ENCODE measurements at places on chromosomes 3 and 15. TPM values are rescaled to one million over a fixed set of nuclear protein-coding genes. Genes with fewer than 3 reads are reported as not detected.

The ABHD10 gene
- 42.4 TPM for total RNA-seq

The IGSF10 gene
- total RNA-seq, result 1.9 TPM

The WNT7A gene
- under 0.01 TPM for total RNA-seq

The DAZL gene
- total RNA-seq, result 0.19 TPM

GRCh38 chr3:106825962-106826605, 551.2 kb upstream of the CCDC54 start:
- no peak for DNase-seq
- H3K27ac ChIP-seq, result no peak overlapping the region
- no peaks in the 10 kb centered on the region for H3K36me3 ChIP-seq
- no peaks in the 10 kb centered on the region for H3K27me3 ChIP-seq

- no peak for DNase-seq
- H3K4me1 ChIP-seq, result no peaks in the 10 kb centered on the region
- H3K27me3 ChIP-seq, result peaks cover 15% of the 10 kb centered on the region
- no peaks in the 10 kb centered on the region for H3K36me3 ChIP-seq
These were observed 47.2 kb upstream of the SLC41A3 start for GRCh38 chr3:126130981-126131745.

DNA sequence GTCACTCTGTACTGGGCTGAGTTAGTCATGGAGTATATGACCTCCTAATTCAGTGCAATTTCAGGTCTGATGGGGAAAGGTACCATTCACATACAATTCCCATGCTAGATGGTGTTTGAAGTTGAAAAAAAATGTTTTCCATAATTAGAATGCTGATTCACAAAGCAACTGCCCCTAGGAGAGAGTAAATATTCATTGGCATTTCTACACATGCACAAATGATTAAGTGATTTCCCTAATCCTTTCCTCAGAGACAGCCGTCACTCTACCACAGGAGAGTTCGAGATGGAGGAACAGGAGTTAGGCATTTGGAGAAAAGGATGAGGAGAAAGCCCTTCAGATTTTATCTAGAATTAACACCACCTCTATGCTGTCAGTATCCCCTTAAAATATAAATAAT, 32.5 kb downstream of the GADL1 start:
- DNase-seq, result no peak
- no peak overlapping the region for H3K4me3 ChIP-seq
- H3K27me3 ChIP-seq, result no peaks in the 10 kb centered on the region

DNA sequence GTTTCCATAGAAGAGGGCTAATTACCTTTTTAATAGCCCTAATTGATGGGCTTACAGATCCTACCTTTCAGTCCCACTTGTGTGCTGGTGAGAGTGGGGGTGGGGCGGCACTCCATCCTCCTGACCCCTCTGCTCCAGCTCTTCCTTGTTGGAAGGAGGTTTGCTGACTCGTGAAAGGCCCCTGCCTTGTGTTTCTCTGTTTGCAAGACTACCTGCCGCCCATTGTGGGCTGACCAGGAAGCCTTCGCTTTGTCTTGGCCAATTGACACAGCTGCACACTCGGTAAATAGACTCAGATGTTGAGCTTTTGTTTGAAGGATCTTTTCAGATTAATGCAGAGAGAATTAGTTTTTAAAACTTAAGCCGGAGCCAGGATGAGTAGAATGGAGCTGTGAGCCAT, 197.3 kb upstream of the HES1 start:
- no peak overlapping the region for H3K27ac ChIP-seq
- no peaks in the 10 kb centered on the region for H3K27me3 ChIP-seq
- DNase-seq, result no peak
- H3K4me3 ChIP-seq, result no peak overlapping the region
- no peaks in the 10 kb centered on the region for H3K36me3 ChIP-seq
- H3K4me1 ChIP-seq, result no peaks in the 10 kb centered on the region

DNA sequence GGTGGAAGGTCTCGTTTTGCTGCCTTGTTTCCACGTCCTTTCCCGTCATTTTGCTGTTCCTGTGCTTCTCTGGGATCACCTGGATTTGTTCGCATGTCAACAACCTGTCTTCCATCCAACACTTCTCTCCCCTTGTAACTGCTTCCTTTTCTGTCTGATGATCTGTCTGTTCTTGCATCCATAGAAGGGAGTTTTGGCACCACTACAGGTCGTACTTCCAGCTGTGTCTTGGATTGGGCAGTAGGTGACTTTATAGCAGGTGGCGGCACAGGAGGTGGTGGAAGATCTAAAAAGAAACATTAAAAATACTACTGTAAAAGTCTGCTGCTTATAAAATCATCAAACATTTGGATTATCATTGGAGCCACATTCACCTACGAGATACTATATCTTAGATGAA, 1161.0 kb downstream of the ROBO1 start:
- H3K36me3 ChIP-seq, result no peaks in the 10 kb centered on the region
- no peak overlapping the region for H3K4me3 ChIP-seq
- H3K27me3 ChIP-seq, result no peaks in the 10 kb centered on the region
- H3K27ac ChIP-seq, result no peak overlapping the region
- DNase-seq, result no peak
- H3K4me1 ChIP-seq, result no peaks in the 10 kb centered on the region

GRCh38 chr15:80950291-80951078, 39.1 kb downstream of the MESD start:
- no peaks in the 10 kb centered on the region for H3K27me3 ChIP-seq
- peaks cover 58% of the 10 kb centered on the region for H3K36me3 ChIP-seq
- no peak for DNase-seq
- no peaks in the 10 kb centered on the region for H3K4me1 ChIP-seq
- H3K4me3 ChIP-seq, result no peak overlapping the region

Measured in thymus (tissue), 14 donors.